ENCODE measurements at places on chromosomes 5 and 9.

DNA sequence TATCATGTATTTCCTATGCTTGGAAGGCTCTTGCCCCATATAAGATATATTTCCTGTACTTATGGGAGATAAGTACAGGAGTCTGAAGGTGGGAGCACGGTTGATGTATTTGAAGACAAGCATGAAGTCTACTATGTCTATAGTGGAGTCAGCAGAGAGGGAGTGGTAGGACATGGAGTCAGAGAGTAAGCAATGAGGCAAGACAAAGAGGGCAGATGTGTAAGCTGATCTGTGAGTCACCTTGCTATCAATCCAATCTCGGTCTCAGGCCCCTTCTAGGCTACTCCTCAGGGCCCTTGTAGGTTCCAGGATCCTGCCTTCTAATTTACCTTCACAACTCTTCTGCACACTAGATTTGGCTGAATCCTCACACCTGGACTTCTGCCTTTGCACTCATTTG lies 105.5 kb downstream of the MACIR start:
- DNase-seq, result no peak

DNA sequence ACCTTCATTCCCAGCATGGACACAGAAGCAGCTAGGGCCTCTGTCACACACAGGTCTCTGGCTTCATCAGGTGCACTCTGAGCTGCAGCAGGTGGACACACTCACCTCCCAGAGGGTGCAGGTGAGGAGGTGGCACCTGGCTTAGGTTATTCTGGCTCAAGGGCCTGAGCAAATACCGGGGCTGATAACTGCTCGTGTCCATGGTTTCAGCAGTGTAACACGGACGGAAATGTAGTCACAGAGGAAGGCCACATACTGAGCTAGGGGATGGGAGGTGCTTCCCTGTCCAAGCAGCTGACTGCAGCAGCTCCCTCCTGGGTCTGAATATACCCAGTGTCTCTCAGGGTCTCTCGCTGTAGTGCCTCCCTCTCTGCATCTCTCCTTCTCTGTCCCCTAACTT lies 5.7 kb downstream of the PHF2 start:
- no peak for DNase-seq

- DNase-seq, result no peak
Measured at GRCh38 chr5:8295141-8295540, 426.2 kb downstream of the MTRR start.

- DNase-seq, result no peak
Measured at GRCh38 chr5:3000631-3001030, 249.2 kb upstream of the IRX2 start.

GRCh38 chr5:72474046-72474500 lies 33.1 kb downstream of the ZNF366 start:
- no peak for DNase-seq

GRCh38 chr5:76074487-76075065 lies 8.6 kb upstream of the SV2C start:
- DNase-seq, result no peak

GRCh38 chr9:95809686-95810085 lies 65.8 kb upstream of the ERCC6L2 start:
- DNase-seq, result no peak

DNA sequence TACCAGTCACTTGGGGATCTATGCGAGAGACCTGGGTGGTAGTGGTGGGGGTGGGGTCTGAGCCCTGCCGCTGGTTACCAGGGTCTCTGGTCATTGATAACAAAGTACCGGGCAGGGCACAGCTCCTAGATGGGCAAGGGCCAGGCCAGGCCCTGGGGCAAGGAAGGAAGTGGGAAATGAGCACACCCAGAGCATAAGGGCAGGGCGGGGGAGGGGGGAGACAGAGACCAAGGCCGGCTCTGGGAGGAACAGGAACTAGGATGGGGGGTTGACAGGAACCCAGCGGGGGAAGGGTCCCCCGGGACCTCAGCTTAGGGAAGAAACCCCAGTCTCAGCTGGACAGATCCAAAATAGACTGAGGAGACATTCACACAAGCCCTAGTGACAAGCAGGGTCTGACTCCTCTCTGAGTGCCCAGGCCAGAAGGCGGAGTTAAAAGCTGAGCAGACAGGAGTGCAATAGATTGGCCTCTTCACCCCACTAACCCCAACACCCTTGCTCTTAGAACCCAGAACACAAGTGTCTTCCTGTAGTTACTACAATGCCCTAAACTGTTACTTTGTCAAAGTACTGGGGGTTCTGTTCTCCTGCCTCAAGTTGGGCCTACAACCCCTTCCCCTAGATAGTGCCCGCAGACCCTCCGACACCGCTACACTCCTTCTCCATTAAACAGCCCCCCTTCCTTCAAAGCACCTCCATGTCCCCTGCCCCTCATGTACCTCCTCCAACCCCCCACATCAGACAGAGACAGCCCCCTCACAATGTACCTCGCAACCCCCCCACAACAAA lies 628 bp downstream of the ATOSB start:
- no peak for DNase-seq

GRCh38 chr5:119009131-119009530 lies 20.8 kb upstream of the DTWD2 start:
- DNase-seq, result no peak

- DNase-seq, result no peak
Measured at GRCh38 chr5:40627706-40628105, 52.0 kb upstream of the PTGER4 start.

- peak; percentile 17 for DNase-seq
Measured at GRCh38 chr5:149990518-149991376, 9.7 kb downstream of the TIGD6 start.

DNA sequence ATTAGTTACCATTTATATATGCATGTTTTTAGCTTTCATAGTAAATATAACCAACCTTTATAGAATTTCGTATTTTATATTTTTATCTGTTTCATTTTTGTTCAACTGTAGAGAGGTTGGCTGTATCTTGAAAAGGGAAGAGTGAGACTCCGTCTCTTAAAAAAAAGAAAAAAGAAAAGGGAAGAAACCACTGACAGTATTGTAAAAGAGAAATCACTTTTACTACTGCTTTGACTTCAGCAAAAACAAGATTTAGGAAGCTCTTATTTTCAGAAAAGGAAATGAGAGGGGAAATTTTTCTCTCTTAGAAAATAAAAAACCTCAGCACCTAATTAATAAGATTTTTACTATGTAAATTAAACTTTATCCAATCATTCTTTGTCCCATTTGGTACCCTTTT lies 14.4 kb downstream of the POLK start:
- no peak for DNase-seq

DNA sequence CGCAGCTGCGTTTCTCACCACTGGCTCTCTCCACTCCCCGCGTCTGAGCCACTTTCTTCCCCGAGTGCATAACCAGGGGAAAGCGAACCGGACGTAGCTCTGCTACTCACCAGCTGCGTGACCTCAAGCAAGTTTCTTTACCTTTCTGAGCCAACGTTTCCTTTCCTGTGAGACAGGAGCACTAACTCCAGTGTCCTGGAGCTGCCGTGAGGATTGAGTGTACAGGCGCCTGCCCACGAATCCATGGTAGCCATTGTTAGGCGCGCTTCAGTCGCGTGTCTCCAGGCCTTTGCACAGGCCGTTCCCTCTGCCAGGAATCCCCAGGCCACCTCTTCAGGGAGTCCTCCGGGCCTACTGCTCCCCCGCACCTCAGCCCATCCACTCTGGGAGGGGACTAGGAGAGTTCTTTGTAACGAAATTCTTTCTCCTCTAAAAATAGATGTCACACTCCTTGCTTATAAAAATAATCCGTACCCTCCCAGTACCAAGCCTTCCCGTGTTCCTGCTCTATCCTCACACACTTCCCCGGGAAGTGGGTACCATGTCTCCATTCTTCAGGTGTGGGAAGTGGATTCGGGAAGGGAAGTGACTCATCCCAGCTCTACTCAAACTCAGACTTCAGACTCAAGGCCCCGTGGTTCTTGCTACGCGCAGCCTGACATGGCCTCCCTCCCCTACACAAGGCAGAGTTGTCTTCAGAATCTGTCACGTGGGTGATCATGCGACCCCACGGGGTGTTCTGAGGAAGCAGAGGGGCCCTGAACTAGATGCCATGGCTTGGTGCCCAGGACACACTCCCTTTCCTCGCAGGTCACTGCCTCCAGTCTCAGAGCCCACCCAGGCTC lies 16.1 kb upstream of the CRB2 start:
- no peak for DNase-seq

GRCh38 chr5:60687927-60688720 lies 11.8 kb downstream of the DEPDC1B start:
- no peak for DNase-seq

- DNase-seq, result peak; percentile 98
Measured at GRCh38 chr5:168579488-168580226, 489 bp upstream of the PANK3 start.

GRCh38 chr9:132984202-132985070 lies 5.9 kb downstream of the GFI1B start:
- DNase-seq, result no peak

Data from NCI-H446 treated with DMSO at 0.1 percent for 48 hours (cell line).